ENCODE measurements at places on chromosomes 13 and 19.

DNA sequence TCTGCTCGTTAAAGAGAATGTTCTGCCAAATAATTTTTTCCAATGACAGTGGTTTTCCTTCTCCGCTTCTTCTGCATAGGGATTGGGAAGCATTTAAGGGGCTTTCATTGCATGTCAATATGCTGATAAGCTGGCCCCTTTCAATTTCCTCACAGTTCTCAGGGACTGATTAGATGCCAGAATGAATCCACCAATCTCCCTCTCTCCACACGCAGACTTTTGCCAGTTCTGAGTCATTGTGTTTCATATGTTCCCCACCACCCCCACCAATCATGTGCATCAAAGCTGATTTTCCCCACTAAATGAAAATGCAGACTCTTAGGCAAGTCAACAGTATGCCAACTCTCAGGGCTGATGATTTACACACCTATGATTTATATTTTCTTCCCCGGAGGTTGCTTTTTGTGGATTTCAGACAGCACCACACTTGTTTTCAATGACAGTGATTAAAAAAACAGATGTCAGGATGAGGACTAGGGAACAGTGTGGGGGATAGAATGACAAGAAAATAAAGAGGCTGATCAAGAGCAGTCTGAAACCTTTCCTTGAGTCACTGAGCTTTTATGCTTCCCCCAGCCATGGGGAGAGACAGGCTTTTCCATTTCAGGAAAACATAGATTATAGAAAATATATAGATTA is 47.9 kb upstream of the C13orf42 start:
- DNase-seq: no peak

- no peak for DNase-seq
Observed at GRCh38 chr19:39410831-39411080, 1.7 kb upstream of the PLEKHG2 start.

DNA sequence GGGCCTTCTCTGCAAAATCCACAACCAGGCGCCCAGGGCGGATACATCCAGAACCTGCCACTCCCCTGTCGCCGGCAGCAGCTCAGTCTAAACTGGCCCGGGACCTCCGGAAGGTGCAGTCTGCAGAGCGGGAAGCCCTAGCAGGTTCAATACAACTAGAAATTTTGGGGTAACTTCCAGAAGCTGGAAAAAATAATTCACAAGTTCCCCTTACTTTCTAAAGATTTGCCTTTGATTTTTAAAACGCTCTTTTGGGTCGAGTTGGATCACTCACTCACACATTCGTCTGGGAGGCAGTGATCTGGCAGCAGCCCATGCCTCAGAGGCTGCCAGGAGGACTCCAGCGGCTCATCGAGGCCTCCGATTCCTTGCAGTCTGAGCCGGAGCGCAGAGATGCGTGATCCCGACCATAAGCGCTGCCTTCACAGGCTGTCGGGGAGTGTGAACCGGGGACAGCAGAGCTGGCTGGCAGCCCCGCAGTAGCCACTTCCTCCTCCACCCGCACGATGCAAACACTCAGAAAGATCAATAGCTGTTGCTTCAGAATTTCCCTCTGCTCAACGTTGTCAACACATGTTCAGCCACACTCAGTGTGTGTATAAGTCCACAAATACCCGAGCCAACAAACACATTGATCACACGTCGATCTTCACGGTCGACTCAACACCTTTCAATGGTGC is 35.6 kb upstream of the ZNF507 start:
- DNase-seq: no peak

- no peak for DNase-seq
Observed at GRCh38 chr19:11154683-11155047, 917 bp downstream of the SPC24 start.

- DNase-seq: no peak
Observed at GRCh38 chr13:105462098-105462497, 1073.4 kb downstream of the EFNB2 start.

DNA sequence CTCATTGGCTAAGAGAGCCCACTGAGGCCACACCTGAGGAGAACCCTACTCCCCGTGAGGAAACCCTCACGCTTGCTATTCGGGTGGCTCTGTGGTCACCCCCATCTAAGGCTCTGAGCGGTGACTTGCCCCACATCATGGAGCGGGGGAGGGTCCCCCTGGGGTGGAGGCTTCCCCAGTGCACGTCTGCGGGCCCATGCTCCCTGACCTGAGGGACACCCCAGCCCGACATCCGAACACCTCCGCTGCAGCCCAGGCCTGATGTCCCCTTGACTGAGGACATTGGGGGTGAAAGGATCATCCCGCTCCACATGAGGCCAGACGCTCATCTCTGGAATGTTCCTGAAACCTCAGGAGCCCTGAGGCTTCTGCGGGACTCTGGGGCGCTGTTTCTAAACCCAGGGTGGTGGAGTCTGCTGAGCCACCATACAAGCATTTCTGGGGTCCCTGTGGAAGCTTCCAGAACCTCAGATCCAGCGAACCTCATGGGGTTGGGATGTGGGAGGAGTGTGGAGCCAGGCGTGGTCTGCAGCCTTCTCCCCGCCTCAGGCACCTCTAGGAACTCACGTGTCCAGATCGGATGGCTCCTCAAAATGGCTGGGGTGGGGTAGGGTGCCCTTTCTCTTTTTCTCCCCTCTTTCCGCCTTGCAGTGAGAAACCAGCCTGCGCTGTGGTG is 19.9 kb downstream of the TMED1 start:
- no peak for DNase-seq

GRCh38 chr19:23823952-23824389 is 65.3 kb upstream of the ZNF681 start:
- DNase-seq: peak; percentile 59

- DNase-seq: no peak
Observed at GRCh38 chr19:12955996-12956395, 1.0 kb downstream of the GADD45GIP1 start.

DNA sequence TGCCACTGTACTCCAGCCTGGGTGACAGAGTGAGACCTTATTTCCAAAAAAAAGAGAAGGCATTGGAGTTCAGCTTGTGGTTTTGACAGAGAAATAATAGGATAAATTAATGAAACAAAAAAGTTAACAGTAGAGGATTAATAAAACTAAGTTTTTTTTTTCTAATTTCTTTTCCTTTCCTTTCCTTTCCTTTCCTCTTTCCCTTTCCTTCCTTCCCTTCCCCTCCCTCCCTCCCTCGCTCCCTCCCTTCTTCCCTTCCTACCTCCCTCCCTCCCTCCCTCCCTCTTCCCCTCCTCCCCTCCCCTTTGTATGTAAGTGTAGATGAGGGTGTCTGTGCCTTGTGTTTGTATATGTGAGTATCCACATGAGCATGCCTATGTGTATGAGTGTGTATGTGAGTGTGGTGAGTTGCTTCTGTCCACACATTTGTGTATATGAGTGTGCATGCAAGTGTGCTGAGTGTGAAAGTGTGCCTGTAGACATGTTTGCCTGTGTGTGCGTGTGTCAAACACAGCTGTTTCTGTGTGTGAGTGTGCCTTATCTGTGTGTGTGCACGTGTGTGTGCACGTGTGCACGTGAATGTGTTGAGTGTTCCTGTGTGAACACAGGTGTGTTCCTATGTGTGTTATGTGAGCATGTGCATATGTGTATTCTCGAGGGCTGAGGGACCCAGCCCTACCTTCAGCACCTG is 12.5 kb upstream of the MZF1 start:
- no peak for DNase-seq

All from KG1 (cell line).